H9 (cell line): ENCODE measurements at places on chromosomes 5 and 9. TPM values are rescaled to one million over a fixed set of nuclear protein-coding genes. Genes with fewer than 3 reads are reported as not detected.

DNA sequence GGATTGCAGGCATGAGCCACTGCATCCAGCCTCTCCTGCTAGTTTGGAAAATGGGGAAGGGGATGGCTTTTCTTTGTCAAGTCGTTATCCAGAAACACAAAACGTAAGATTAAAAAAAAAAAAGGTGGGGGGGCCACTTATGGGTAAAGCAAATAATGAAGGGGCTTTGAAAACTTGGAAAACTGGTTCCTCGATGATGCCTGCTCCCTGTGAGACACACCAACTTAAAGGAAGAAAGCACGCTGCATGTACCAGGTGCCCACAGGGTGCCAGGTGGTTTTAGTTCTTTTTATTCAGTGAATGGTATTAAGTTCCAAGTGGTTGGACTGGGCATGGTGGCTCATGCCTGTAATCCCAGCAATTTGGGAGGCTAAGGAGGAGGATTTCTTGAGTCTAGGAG, 170.1 kb downstream of the GOLPH3 start:
- DNase-seq: no peak

GRCh38 chr5:104628911-104629310, 1066.3 kb upstream of the NUDT12 start:
- no peak for DNase-seq

Gene PDZD2
- total RNA-seq: 8.8 and 9.9 TPM in 2 replicates

- no peak for DNase-seq
These were observed 51.9 kb upstream of the NMUR2 start for GRCh38 chr5:152456815-152457443.

Gene ARL14EPL
- total RNA-seq: not detected in 2 replicates

- DNase-seq: no peak
These were observed 74.8 kb downstream of the ZNF622 start for GRCh38 chr5:16390825-16391224.

GRCh38 chr9:84785792-84786547, 116.4 kb downstream of the NTRK2 start:
- no peak for DNase-seq
